Amniotic stem cell (primary cell): ENCODE measurements at places on chromosomes 16 and 17.

- no peak for DNase-seq
Observed at GRCh38 chr17:20098314-20098713, 89.2 kb downstream of the SPECC1 start.

DNA sequence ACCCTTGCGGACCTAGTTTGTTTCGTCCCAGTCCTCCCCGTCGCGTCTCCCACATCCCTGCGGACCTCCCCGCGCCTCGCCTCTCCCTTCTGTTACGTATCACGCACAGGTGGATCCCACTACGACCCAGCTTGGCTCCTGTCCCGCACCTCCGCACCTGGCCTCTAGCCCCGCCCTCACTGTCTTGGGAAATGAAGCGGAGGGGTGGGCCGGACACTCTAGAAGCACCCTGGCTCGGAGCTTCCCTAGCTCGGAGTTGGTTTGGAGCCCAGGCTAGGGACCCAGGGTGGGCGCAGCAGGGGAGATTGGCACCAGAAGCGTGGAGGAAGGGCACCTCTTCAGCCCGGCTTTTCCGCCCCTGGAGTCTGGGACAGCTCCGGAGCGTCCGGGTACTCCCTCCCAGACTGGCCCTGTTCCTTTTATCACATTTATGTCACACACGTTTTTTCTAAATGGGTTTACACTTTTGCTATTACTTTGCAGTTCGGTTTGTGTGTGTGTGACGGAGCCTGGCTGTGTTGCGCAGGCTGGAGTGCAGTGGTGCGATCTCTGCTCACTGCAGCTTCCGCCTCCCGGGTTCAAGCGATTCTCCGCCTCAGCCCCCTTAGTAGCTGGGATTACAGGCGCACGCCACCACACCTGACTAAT lies 1.4 kb upstream of the CEMP1 start:
- no peak for DNase-seq

GRCh38 chr17:69367298-69367697 lies 40.4 kb upstream of the ABCA5 start:
- DNase-seq: no peak

- no peak for DNase-seq
Observed at GRCh38 chr16:68377667-68378393, 67.0 kb downstream of the PRMT7 start.

- peak; percentile 47 for DNase-seq
Observed at GRCh38 chr17:40317345-40317873, 8.4 kb downstream of the RARA start.

GRCh38 chr16:285146-286055 lies 2.4 kb downstream of the PDIA2 start:
- no peak for DNase-seq

GRCh38 chr16:10883004-10883403 lies 6.0 kb downstream of the CIITA start:
- no peak for DNase-seq

GRCh38 chr17:8146381-8147140 lies 5.6 kb downstream of the PER1 start:
- no peak for DNase-seq

DNA sequence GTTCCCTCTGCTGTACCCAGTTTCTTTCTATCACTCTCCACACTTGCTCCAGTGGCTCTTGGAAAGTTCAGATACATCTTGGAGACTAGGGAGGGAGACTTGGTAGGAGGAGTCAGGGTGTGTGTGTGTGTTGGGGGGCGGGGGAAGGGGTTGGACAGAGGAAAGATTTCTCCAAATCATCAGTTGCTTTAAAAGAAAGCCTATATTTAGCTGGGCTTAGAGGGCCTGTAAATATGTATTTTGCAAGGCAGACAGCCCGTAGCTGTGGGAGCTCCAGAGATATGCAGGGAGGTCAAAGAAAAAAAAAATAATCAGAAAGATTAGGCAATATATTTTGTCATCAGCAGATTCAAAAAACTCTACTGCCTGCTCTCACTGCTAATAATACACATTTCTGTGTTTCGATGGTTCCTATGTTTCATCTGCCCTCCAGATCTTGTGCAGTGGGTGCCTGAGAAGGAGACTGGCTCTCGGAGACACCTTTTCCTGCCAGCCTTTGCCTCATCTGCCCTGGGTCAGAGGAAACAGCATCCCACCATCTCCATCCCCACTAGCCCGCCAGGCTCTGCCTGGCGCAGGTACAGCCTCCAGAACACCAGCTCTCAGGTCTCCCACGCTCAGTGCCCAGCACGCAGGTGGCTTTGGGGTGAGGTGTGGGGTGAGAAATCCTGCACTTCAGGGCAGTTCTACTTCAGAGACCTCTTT lies 4.8 kb upstream of the PPP1R9B start:
- no peak for DNase-seq

- no peak for DNase-seq
Observed at GRCh38 chr16:80151722-80152111, 389.1 kb upstream of the DYNLRB2 start.

DNA sequence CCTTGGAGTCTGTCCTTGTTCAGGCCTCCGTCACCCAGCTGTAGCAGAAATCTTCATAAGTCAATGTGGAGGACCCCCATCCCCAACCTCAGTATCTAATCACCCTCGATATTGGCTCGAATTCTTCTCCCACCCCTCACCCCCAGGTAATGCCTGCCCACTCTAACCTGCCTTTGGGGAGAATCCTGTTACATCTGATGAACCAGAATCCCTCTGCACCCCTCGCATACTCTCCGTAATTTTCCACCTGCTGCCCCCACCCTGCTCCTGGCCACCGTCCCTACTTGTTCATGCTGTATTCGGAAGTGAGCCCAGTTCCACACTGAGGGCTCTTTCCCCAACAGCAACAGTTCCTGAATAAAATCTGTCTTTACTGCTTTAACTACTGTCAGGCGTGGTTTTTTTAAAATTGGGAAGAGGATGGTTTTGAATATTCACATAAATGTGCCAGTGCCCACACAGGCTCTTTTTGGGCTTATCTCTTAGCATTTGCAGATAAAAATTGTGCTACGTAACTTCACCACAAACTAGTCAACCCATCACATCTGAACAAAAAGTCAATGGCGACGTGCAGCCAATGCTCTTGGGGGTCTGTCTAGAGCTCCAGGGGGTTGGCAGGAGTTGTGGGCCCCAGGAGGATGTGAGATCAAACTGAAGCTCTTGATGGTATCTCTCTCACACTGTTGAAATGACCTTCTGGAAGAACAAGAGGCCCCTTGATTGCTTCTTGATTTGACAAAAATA lies 73.7 kb downstream of the NETO2 start:
- no peak for DNase-seq

GRCh38 chr16:54987081-54987480 lies 56.4 kb downstream of the IRX5 start:
- DNase-seq: no peak

DNA sequence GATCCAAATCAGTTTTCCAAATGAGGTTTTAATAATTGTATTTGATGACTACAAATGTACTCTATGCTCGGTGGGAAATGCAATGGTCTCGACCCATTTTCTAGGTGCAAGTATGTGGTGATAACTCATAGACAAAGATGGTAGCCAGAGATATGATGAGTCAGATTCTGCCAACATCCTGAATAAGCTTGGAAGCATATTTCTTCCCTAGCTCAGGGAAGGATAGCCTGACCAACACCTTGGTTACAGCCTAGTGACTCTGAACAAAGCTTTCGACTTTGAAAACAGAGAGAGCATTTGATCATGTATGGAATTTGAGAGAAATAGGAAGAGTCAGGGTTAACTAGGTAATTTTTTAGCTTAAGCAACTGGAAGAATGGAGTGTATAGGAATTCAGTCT lies 128.3 kb upstream of the MYOCD start:
- DNase-seq: no peak

- no peak for DNase-seq
Observed at GRCh38 chr17:1460233-1460632, 4.2 kb upstream of the CRK start.

GRCh38 chr17:40089077-40089895 lies 11.1 kb downstream of the NR1D1 start:
- no peak for DNase-seq

DNA sequence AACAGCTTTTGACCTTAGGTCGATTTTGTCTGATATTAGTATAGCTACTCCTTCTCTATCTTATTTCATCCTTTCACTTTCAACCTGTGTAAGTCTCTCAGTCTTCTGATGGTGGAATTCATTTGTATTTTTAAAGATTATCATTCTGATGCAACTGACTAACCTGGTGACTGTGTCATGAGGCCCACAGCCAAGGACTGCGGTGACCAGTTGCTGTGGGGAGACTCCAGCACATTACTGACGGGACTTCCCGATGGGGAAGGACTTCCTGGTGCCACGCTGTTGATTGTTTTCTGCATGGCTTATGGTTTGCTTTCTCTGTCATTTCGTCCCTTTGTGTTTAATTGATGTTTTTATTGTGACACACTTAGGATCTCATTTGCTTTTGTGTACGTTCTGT lies 34.2 kb downstream of the RMI2 start:
- DNase-seq: peak; percentile 30
